ENCODE measurements at places on chromosomes 5 and 9.

DNA sequence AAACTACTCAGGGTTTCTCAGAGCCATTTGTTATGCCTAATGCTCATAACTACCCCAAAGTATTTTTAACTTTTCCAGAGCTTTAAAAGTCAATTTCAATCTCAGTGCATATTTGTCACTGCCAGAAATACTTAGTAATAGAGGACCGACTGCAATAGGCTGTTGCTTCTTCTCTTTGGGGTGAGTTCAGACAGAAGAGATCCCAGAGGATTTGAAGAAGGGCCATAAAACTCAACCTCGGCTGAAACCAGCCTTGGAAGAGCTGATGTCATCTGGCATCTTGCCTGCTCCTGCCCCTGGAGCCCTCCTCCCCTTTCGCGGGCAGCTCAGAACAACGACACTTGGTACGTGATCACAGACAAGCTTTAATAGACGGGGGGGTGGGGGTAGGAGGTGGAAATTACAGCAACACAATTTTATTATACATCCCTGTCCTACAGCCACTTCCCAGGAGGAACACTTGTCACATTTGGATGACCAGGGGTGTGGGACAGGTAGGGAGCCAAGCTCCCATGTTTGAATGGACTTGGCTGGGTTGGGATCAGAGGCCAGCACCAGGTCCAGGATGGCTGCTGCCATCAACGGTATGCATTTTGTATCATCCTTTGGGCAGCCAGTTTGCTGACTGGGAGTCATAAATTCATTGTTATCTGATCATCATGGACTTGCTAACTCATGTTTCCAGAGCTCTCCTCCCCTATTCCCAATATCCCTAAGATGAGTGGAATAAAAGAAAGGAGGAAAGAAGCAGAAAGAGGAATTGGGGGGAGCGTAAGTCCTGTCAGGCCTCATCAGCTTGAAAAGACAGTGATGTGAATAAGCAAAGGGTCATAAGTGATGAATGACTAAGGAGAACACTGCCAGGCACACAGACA is 186.6 kb upstream of the PANK3 start:
- no peak for DNase-seq

GRCh38 chr5:55022450-55022849 is 1.6 kb upstream of the GZMK start:
- DNase-seq: no peak

DNA sequence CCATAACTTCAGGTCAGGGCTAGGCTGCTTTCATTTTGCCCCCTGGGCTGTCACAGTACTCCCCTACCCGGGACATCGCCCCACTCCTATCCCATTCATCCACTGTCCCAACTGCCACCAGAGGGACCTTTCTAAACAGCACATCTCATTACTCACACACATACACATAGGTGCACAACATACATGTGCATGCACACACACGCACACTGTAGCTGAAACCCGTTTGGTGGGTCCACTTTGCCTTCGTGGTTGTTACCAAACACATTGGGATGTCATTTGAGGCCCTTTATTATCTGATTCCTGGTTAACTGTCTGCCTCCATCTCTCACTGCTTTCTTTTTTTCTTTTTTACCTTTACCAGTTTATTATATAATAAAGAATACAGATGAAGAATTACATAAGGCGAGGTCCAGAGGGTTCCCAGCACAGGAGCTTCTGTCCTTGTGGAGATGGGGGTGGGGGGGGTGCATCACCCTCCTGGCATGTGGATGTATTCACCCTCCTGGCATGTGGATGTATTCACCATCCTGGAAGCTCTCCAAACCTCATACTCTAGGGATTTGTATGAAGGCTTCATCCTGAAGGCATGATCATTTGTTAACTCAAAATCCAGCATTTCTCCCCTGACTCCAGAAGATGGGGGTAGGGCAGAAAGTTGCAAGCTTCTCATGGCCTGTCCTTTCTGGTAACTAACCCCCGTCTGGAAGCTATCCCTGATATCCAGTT is 186.0 kb downstream of the GOLPH3 start:
- no peak for DNase-seq

DNA sequence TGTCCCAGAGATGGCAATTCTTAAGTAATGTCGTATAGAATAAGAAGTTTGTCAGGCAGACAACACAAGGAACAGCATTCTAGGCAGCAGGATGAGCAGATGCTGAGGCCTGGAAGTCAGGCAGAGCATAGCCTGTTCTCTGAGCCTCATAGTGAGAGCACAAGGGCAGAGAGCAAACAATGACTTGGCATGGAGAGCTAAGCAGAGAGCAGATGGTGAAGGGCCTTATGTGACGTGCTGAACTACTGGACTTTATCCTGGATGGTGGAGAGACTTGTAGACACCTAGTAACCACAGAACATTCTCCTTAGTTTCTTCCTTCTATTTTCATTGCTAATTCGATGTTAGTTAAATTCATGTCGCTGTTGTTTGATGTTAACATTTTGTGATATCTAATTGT is 60.1 kb downstream of the KCTD16 start:
- DNase-seq: no peak

DNA sequence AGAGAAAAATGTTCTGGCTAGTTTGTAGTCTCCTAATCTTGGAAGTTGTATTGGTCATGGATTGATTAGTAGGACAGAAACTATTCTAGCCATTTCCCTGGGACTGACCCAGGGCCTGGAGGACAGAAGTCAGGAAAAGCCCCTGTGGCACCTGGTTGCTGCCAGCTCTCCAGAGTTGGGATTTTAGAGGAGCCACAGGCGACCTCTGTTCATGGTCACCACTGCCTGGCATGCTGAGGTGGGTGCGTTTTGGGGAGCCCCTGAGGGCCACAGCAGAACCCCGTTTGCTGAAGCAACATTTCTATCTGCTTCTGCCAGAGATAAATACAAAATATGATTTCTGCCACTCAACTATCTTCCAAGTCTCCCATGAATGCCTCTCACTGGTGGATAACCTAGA is 7.6 kb upstream of the MAPK9 start:
- DNase-seq: no peak

- DNase-seq: no peak
These were observed 58.1 kb downstream of the EBF1 start for GRCh38 chr5:159041444-159042198.

GRCh38 chr5:34416501-34417008 is 239.6 kb upstream of the RAI14 start:
- no peak for DNase-seq

DNA sequence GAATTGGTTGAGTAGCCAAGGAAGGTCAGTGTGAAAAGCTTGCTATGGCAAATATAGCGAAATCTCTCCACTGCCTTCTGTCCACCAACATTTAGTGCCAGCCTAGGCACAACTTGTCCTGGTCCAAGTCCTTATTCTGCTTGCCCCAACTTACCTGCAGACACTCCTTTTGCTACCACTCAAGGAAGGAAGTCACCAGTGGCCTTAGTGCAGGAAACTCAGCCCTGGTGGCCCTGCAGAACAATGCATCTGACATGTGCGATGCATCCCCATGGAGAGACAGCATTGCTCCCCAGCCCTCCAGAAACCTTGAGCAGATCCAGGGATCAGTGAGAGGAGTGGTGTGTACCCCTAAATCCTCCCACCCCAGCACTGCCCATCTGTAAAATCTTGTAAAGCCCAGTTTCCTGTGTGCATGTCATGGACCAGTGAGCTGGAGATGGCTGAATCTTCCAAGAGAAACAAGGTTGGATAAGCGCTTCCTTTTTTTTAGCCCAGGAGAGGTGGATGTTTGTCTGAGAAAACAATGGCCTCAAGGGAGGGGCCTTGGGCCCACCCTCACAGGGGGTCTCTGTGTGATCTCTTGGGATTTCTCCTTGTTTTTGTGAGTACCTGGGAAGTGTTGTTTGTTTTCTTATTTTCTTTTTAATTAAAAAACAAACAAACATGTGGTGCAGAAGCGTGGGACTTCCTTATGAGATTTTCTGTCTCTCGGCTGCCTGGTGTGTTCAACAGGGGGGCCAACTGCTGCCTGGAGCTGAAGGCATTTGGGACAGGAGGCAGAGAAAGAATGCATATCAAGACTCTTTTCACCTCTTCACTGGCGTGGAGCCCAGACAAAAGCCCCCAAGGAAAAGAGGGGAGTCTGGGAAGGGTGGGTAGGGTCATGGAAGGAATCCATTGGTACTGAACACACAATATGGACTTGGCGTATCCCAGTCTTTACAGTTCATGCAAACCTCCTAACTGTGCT is 3.6 kb downstream of the FOXI1 start:
- DNase-seq: no peak

- no peak for DNase-seq
These were observed 15.5 kb upstream of the DAPK1 start for GRCh38 chr9:87481890-87482855.

- DNase-seq: no peak
These were observed 68.7 kb downstream of the RAB24 start for GRCh38 chr5:177234841-177235240.

GRCh38 chr9:89425921-89426383 is 72.0 kb downstream of the SEMA4D start:
- no peak for DNase-seq

- DNase-seq: no peak
These were observed 36.2 kb downstream of the NEK6 start for GRCh38 chr9:124293718-124294506.

GRCh38 chr9:98442114-98442513 is 186.7 kb upstream of the TBC1D2 start:
- DNase-seq: no peak

- no peak for DNase-seq
These were observed 8.8 kb upstream of the CLTB start for GRCh38 chr5:176425138-176425537.

GRCh38 chr5:9930156-9930555 is 300.0 kb upstream of the TAS2R1 start:
- DNase-seq: no peak

- no peak for DNase-seq
These were observed 7.5 kb downstream of the LHX6 start for GRCh38 chr9:122221183-122221811.

- DNase-seq: no peak
These were observed 588.6 kb upstream of the MEF2C start for GRCh38 chr5:89471541-89471940.

All from thoracic aorta (tissue), 2 donors.